ENCODE measurements at places on chromosomes 6 and 20.

- DNase-seq, result no peak
Measured at GRCh38 chr6:109230453-109230852, 135.1 kb downstream of the CEP57L1 start.

DNA sequence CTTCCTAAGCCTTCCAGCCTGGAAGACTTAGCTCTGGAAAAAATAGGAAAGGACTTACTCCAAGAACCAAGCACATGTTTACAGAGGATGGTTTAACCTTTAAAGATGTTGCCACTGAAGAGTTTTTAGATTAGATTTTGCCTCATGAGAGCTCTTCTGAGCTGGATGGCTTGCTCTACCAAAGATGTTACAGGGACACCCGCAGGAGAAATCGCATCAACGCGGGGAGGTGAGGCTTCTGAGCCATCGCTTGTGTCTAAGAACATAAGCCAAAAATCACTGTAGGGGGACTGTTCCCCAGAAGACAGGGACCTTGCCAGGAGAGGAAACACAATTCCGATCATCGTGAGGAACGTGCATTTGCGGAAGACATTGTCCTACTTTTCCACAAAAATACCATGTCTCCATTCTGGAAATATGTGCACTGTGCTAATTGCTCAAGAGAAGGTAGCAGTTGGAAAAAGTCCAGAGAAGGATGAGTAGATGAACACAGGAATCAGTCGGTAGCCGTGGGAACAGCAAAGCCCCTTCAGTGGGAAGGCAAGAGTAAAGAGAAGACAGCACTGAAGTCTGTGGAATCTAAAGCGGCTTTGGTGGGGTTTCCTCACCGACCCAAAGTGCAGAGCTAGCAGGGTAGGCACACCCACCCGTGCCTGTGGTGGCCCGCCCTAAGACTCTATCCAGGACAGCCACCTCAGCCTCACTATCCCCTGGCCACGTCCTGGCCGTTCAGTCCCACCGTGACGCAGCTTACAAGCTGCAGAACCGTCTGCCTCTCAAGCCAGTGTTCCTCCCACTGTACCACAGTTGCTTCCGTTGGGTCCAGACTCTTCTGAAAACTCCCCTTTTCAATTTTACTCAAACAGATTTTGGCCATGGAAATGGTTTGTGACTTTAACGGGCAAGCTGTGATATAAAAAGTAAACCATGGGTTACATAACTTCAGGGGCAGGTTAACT lies 334.8 kb downstream of the NRN1 start:
- no peak for DNase-seq

DNA sequence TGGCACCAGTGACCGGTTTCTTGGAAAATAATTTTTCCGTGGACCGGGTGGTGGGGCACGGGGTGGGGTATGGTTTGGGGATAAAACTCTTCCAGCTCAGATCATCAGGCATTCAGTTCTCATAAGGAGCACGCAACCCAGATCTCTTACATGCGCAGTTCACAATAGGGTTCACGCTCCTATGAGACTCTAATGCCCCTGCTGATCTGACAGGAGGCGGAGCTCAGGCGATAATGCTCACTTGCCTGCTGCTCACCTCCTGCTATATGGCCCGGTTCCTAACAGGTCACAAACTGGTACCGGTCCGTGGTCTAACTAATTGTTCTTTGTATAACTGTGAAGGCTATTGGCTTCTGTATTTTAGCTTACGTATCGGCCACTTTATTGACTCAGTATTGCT lies 51.7 kb downstream of the VSTM2L start:
- DNase-seq, result no peak

- peak; percentile 26 for DNase-seq
Measured at GRCh38 chr6:33075568-33076405, at the start of gene HLA-DPB1. Gene HLA-DPB1 (plus strand): TSS chr6:33075990. CDS start chr6:33076042, 52 bp downstream.

All from RPMI8226 (cell line).